ENCODE measurements at places on chromosomes 7 and 10. TPM values are rescaled to one million over a fixed set of nuclear protein-coding genes. Genes with fewer than 3 reads are reported as not detected.

MYL7 gene
- total RNA-seq = not detected

SLC16A9 gene
- 2.2 TPM for total RNA-seq

TWIST1 gene
- total RNA-seq = 2.4 TPM

DNA sequence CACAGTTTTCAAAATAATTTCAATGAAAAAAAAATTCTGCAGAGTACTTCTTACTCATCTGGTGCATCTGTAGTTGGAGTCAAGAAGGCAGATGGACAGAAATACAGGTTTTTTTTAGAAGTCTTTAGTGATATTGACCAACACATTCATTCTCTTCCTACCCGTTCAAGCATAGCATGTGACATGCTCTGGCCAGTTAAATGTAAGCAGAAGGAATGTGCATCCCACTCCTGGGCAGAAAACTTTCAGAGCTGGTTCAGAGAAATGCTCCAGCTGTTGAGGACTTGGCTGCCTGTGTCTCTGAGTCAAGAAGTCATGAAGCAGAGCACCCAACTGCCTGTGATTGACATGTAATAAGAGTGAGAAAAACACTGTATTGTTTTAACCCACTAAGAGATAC is 665.3 kb upstream of the IGFBP3 start:
- DNase-seq = no peak

DNA sequence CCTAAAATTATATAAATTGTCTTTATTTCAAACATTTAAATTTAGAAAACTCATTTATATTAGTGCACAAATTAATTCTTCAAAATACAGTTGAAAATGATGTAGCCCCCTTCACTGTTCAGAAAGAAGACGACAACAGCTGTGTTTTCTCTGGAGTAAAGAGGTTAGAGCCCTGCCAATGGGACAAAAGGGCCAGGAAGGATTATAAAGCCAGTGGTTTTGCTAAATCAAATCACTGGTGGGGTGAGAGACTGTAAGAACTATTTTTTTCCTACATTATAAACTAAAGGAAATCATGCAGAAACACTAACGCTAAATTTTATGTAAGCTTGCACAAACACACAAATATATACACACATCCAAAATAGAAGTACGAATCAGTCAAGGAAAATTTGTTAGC is 386.6 kb downstream of the PARD3 start:
- no peak for DNase-seq

GRCh38 chr7:37504801-37505200 is 56.1 kb upstream of the ELMO1 start:
- no peak for DNase-seq

DNA sequence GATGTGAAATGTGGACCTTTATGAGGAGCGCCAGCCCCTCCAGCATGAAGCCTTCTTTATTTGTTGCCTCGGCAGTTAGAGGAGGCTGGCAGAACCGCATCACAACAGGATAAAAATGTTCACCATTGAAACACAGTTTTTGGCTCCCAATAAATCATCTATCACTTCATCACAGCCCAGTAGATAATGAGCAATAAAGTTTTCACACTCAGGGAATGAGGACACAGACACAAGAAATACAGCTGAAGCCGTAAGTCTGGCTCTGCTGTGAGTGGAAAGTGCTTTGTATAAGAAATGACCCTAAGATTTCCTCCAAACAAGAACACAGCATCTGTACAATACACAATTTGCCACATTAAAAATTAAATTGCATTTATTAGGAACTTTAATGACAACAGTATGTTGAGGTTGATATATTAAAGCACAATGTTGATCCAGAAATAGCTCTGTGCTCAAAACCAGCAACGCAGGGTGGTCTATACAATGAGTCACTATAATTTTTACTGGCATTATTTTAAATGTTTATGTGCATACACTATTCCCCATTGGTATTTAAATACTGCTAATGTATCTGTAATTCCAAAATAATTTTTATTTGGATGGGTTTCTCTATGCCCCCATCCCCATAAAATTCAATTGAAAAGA is 301.8 kb upstream of the MGMT start:
- no peak for DNase-seq

- DNase-seq = no peak
Measured at GRCh38 chr7:25726781-25727311, 425.2 kb upstream of the NFE2L3 start.

GRCh38 chr7:12620371-12620770 is 49.9 kb downstream of the SCIN start:
- no peak for DNase-seq

GRCh38 chr7:151825721-151826120 is 51.2 kb downstream of the PRKAG2 start:
- no peak for DNase-seq

DNA sequence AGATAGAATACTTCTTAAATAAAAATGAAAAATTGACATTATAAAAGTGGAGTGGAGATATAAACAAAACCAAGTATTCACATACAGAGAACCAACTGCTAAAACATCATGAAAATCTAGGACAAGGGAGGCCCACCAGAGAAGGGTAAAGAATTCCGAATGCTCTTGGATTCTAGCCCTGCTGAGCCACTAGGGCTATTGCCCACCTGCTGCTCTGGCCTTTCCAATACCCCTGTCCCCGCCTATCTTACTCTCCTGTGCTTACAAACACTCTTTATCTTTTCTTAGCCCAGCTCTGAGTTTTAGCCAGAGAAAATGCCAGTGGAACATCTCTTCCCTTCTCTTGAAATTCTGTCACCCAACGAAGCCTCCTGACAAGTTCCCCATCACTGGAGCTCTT is 100.3 kb downstream of the MACC1 start:
- no peak for DNase-seq

DNA sequence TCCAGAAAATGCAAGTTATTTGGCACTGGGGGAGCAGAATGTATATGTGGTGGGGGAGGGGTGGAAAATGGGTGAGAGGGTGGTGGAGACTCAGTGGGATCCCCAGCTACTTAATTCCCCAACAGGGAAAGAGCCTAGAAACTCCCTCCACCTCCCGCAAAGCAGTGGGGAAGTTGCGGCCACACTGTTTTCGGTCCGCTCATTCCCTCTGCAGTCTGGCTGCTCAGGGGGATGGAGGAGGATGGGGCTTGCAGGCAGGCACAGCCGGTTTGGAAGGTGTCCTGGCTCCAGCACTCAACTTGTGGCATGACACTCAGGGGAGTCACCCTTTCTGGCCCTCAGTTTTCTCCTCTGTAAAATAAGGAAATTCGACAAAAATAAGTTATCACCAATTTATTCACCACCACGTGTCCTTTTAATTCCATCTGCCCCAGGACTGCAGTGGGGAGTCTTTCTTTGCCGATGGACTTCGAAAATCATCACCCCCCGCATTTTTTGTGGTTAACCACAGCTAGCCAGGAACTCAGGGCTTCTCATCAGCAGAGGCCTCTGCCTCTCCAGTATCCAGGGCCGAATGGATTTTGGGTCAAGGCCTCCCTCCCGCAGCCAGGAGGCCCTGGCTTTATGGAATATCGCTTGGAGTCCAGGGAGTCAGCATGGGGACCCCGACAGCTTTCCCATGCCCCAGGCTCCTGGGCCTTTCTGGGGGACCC is 1.6 kb upstream of the HTRA1 start:
- DNase-seq = no peak

All from Calu3 (cell line).